ENCODE measurements at places on chromosomes 4 and X. TPM values are rescaled to one million over a fixed set of nuclear protein-coding genes. Genes with fewer than 3 reads are reported as not detected.

- DNase-seq, result no peak
These were observed 17.1 kb downstream of the AFP start for GRCh38 chr4:73452953-73453700.

DNA sequence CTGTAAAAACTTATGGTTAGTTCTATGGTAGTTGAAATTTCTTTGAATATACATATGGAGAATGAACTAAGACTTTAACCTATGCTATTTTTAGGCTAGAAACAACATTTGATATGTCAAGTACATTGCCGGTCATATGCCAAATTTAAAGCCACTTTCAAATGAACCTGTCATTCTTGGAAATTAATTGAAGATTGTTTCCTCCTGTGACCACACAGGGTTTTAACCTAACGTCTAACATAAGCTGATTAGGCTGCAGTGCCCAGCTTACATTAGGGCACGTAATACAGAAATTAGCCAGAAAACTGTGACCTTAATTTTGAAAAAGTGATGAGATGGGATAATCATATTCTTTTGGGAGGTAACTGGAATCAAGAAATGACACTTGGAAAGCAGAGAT is 645.9 kb downstream of the FSTL5 start:
- DNase-seq, result no peak

GRCh38 chrX:41288641-41289040 is 45.3 kb upstream of the DDX3X start:
- DNase-seq, result peak; percentile 32

GRCh38 chr4:183191630-183192029 is 92.6 kb downstream of the WWC2 start:
- no peak for DNase-seq

GRCh38 chr4:38149997-38150671 is 189.9 kb downstream of the PTTG2 start:
- no peak for DNase-seq

- DNase-seq, result no peak
These were observed 19.4 kb downstream of the HMX1 start for GRCh38 chr4:8852118-8852704.

DNA sequence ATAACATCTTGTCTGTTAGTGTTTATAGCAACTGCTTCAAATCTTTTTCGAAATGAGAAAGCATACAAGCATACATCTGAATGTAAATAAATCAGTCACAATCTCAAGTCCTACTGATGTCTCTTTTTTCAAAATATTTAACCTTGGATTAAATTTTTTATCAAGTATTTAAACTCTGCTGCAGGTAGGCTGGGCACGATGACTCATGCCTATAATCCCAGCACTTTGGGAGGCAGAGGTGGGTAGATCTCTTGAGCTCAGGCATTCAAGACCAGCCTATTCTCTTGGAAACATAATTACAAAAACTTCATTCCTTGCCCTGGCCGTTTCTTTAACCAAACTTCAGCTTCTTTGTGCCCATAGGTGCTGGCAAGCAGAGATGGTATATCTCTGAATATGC is 540.3 kb upstream of the GALNT7 start:
- DNase-seq, result no peak

- DNase-seq, result no peak
These were observed 62.3 kb downstream of the AGTR2 start for GRCh38 chrX:116232833-116233232.

DNA sequence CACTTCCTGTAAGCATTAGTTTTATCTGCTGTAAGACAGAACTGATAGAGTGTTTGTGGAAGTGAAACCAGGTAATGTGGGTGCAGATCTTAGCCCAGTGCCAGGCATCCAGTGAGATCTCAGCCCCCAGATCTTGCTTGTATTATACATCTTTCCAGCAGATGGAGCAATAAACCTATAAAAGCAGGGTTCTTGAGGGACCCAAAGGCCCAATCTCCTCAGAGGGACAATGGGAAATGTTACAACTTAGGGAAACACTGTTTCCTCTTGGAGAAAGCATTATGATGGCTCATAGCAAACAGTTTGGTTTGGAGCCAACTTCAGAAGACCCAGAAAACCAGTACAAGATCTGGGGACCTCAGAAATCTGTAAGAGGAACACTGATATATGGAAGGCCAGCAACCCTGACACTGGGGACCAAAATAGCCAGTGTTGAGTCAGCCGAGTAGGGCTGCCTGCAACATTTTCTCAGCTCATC is 206.3 kb downstream of the SLC7A11 start:
- no peak for DNase-seq

DNA sequence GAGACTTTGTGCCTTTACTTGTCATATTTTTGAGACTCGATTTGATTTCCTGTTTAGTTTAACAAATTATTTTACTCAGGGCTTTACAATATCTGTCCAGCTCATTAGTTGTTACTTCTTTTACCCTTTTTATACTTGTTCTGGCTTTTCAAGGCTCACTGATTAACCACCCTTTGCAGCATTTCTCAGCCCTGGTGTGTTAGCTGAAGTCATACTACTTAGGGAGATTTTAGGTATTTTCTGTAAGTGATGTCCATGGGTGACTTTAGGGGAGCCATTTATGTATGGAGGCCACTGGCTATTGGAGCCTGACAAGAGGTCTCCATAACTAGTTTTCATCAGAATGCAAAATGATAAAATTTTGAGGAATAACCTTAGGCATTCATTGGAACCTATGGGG is 147.2 kb downstream of the RPA4 start:
- DNase-seq, result no peak

Gene ART3
- 0.49 TPM for polyA plus RNA-seq
